ENCODE measurements at places on chromosomes 7 and 10. TPM values are rescaled to one million over a fixed set of nuclear protein-coding genes. Genes with fewer than 3 reads are reported as not detected.

Gene PILRA
- total RNA-seq, result 2.2 TPM

Gene BMPER
- total RNA-seq, result 18.9 TPM

Gene BBIP1
- 57.9 TPM for total RNA-seq

Gene PALD1
- total RNA-seq, result 10.2 TPM

Gene NRBF2
- 26.2 TPM for total RNA-seq

All from urinary bladder (tissue), 4 donors.